ENCODE measurements at places on chromosomes 2 and 18.

DNA sequence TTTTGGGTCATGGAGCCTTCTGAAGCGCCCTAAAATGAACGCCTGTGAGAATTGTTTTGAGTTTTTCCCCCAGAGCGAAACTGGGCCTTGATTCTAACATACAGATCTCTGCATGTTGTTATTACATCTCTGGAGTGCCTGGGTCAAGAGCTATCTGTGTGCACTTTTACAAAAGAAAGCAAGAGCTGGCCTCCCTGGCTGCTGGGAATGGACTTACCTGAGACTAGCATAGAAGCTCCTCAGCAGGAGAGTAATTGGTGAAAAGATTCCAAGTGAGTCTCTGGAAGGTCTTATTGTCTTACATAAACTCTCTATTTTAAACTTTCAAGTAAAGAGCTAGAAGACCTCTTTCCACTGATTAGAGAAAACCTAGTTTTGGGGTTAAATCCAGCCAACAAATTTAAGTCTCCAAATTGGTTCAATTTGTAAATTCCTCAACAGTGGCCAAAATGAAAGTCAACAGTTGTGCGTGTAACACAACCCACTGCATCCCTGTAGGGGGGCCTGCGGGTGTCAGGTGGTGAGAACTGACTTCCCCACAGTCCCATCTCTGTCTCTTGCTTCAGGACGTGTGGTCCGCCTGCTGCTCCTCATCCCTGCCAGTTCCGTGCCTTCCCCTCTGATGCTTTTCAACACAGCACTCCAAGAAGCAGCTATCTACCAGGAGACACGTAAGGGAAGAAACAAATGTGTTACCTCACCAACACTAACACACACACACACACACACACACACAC is 206.1 kb downstream of the SH3BP4 start:
- DNase-seq, result no peak

DNA sequence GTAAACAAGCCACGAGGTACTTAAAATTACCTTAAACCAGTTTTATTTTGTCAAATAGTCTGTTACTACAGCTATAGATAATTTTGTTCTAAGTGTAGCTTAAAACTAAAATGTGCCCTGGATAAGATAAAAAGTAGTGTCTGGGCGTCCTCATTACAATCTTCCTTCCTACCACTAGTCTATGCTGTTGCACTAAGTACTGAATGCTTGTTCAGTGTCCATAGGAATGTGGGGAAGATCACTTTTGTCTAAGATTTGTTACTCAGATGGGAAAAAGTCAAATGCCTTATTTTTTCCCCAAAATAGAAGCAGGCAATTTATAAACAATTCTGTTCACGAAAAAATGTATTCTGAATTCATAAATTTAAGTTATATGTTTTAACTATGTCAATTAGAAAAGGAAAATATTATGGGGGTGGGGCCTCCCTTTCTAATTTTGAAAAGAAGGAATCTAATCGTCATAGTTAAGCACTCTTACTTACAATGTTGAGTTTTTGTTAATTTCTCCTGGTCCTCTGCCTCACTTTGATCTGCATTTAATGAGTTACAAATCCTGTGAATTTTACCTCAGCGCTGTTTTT is 140.4 kb upstream of the VRK2 start:
- DNase-seq, result peak; percentile 64

DNA sequence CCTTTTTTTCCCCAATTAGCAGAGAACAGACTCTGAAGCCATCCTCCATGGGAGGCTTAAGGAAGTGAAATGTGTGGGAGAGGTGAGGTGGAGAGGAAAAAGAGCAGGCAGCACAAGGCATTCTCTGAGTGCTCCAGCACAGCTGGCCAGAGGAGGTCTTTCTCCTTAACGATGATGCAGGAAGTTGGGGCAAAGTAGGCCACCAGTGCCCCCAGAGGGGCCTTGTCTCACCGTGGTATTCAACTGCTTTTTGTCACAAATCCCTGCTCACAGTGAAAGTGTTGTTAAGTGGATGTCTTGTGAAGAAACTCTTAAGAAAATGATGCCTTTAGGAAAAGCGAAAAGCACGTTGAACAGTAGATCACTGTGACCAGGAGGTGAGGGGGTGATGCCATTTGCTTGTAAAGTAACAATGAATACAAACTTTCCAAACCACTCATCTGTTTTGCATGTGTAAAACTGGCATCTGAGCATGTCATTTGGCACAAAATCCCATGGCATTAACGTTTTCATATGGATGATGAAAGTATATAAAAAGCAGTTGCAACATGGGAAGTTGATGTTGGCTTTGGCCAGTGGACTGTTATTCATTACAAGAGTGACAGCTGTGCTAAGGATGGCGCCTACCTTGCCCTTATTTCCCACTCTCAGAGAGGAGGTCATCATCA is 49.2 kb upstream of the CDC42EP3 start:
- DNase-seq, result no peak

DNA sequence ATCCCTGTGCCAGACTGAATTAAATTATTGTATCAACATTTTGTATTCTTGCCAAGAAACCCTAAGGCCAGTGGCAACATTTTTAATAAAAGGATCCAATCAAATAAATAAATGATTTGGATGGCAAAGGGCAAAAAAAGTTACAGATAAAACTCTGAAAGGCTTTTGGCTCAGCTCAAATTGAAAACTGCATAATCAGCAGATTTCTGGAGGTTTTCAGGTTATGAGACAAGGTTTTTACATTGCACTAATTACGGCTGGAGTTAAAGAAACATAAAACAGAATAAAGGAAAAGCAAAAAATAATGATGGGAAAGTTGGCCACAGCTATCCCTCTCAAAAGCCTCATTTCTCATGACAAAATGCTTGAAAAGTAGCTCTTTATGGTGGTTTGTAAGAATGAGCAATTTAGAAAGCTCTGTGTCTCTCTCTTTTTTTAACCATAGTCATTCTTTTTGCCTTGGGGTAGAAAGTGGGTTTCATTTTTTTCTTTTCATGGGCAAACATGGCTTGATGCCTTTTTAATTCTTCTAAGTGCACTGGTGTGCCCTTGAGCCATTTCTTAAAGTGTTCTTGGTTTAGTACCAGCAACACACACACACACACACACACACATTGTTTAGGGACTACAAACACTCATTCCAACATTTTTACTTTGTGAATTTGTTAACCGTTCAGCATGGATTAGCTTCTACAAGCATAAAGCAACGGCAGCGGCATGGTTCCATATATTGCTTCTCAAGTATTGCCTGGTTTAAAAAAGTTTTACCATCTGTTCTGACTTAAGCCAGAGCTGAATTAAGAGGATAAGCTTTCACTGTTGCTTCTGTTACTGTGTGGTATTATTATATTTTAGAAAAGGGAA is 747.1 kb upstream of the FSHR start:
- DNase-seq, result no peak

GRCh38 chr2:187466129-187466792 is 18.2 kb upstream of the CALCRL start:
- DNase-seq, result no peak

DNA sequence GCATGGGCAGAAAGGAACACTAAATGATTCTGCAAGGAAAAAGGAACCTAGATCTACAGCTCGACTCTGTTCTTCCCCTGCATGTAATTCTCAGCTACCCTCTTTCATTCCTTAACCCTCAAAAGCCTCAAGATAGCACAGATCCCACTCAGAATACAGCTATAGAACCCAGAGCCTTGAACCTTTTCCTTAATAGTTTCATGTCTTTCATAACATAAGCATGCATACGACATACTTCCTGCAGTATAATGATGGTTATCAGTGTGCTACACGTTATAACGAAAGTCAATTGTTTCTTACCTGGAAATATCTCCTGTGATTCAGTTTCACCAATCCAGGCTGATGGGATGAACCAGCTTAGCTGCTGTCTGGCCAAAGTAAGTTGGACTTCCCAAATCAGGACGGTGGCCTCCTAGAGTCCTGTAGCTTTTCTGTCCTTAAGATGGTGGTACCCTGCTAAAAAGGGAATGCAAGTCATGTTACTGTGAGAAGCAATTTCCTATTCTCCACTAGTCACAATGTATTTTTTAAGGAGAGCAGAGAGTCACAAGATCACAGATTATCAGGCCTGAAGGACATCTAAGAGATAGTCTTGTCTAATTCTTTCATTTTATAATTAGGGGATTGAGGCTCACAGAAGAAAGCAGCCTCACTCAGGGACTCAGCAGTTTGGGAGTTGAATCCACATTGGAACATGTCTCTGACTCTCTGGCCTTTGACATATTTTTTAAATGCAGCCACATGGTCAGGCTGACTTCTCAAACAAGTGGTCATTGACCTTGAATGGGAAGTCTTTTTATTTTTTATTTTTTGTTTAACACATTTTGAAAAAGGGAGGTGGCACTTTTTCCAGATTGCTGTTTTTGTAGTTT is 41.8 kb downstream of the CYRIA start:
- DNase-seq, result no peak

DNA sequence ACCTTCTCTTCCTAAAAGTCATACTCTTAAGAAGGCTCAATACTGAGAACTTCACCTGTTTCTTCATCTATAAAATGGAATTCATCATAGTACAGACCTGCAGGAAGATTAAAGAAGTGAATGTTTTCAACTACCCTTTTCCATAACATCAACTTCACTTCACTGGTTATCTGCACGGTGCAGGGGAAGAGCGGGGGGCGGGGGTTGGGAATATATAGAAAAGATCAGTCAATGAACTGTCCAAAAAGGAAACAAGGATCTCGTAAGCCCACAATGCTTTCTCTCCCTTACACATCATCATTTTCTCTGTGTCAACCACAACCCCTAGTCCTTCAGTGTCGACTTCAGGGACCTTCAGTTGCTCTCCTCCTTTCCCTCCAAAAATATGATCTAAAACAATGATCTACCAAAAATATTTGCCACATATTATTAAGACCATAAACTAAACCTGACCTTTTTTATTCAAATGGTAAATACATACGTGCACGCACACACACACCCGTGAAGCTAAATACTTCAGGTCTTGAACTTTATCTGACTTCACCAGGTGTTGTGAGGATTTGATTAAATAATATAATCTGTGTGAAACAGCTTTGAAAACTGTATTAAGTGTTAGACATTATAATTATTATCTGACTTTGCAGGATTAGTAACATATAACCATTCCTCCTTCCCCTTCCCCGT is 4.9 kb downstream of the MBOAT2 start:
- no peak for DNase-seq

GRCh38 chr2:190862571-190862991 is 18.0 kb upstream of the GLS start:
- peak; percentile 84 for DNase-seq
